ENCODE measurements at places on chromosomes 6 and 20.
A peak's percentile ranks its signal among the peaks of the same experiment; 100 is the strongest.

- DNase-seq, result no peak
These were observed 96.7 kb downstream of the BACH2 start for GRCh38 chr6:90199900-90200299.

DNA sequence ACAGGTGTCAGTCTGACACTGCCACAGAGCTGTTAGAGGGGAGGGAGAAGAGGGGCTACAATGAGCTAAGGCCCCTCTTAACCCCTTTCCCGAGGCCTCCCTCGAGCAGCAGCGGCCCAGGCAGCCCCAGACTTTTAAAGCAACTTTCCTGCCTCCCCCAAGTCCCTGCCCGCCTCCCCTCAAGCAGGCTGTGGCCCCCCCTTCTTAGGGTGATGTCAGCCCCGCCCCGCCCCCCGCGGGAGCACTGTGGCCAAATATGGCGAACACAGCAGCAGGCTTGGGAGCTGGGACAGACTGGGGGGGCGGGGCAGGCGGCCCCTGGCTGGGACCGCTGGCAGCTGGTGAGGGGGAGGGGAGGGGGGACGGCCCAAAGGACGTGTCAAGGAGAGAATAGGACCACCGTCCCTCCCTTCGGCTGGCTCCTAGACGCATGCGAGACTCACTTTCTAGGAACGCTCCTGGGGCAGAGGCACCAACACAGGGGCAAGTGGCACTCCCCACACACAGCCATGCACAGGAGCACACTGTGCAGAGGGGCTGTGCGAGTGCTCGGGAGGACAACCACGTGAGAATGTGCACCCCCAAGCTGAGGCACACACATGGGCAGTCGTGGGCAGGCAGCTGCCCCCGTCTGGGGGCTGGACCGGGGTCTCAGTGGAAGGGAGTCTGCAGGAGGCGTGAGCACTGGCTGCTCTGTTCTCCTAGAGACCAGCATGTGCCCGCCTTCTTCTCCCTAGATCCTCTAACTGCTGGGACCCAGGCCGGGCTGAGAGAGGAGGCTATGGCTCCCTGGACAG, 6.7 kb downstream of the TEAD3 start:
- DNase-seq, result no peak

- no peak for DNase-seq
These were observed 258.8 kb downstream of the GMDS start for GRCh38 chr6:1986454-1987243.

GRCh38 chr6:30002871-30003270, 58.2 kb upstream of the POLR1H start:
- no peak for DNase-seq

DNA sequence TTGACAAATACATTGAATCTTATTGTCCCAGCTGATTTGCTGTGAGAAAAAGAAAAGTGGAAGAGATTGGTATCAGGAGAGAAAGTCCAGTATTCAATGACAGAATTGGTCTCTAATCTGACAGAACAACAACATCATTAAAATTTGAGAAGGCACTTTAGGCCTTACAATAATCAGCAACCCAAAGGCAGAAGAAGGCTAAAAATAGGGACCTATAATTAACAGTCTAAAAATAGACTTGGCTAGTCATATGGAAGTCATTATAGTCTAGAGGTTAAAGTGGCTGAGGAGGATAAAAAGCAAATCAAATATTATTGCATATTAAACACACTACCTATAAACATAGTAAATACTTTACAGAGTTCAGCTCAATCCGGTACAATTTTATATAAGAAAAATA, 393.6 kb upstream of the JAG1 start:
- no peak for DNase-seq

DNA sequence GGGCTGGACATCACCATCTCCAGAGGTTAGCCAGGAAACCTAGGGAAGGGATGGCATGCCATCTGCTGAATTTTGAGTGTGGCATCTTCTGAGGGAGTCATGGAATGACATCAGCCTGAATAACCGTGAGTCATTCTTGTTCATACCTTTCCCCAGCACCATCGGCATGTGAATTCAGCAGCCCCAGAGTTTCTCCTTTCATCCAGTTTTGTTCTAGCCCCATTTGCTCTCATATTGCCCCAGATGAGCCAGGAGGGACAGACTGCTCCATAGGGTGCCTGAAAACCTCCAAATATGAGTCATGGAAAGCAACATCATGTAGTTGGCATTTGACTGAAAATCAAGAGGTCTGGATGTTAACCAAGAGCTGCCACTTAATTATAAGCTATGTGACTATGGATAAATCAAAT, 219.2 kb upstream of the SGK1 start:
- DNase-seq, result no peak

DNA sequence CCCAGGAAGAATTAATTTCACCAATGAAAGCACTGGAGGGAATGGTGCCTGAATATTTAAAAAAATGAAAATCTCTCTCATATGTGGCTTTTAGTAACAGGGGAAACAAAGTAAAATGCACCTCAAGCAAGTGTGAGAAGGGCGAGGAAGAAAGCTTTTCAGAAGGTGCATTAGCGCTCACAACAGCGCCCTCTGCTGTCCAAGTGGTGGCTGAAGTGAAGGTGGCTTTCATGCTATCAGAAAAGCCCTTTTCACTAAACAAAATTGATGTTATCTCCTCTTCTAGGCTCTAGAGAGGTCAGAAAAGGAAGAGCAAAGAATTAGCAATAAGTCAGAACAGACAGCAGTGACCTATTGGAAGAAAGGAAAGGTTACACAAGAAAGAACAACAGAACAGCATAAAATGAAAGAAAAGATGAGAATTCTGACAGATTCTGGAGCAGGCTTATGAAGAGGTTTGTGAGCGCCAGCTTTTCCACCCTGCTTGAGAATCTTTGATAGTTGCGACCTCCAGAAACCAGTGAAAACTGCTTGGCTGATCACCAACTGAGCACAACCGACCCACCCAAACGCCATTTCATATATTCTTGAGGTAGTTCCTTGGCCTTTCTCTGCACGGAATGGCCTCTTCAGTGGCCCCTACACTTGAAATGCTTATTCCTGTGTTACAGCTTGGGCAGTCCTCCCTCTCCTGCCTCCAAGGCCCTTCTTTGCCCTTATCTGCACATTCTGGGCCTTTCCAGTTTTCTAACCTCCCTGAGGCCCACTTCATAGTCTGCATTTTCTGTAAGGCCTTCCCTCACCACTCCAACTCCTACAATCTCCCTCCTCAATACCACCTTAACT, 45.3 kb downstream of the SMLR1 start:
- peak; percentile 62 for DNase-seq

All from CD4-positive, alpha-beta T cell treated with Interleukin-21 for 1 hour (primary cell).